ENCODE measurements at places on chromosomes 1 and 21. TPM values are rescaled to one million over a fixed set of nuclear protein-coding genes. Genes with fewer than 3 reads are reported as not detected.

The CTH gene
- total RNA-seq = 7.3 TPM

The KRTAP6-3 gene
- total RNA-seq = not detected

The MIXL1 gene
- 0.54 TPM for total RNA-seq

The AMY2A gene
- total RNA-seq = not detected

The MAP3K21 gene
- total RNA-seq = 0.25 TPM

The ZNF683 gene
- total RNA-seq = not detected

The CALML6 gene
- 5.2 TPM for total RNA-seq

The S100A5 gene
- total RNA-seq = not detected

The TMEM200B gene
- 5.8 TPM for total RNA-seq

The PTGS2 gene
- not detected for total RNA-seq

The PLK3 gene
- total RNA-seq = 89.3 TPM

The AGO3 gene
- 32.7 TPM for total RNA-seq

The CSTB gene
- 32.7 TPM for total RNA-seq

The KRTAP21-2 gene
- not detected for total RNA-seq

The C21orf91 gene
- 14.3 TPM for total RNA-seq

The LCE1C gene
- not detected for total RNA-seq

The RHOU gene
- total RNA-seq = 79.7 TPM

The PCBP3 gene
- total RNA-seq = 72.7 TPM

The LINGO4 gene
- not detected for total RNA-seq

The CCNL2 gene
- 394 TPM for total RNA-seq

The SLAMF8 gene
- not detected for total RNA-seq

The ADORA1 gene
- 1.2 TPM for total RNA-seq

The SYCP1 gene
- total RNA-seq = not detected

The FAM131C gene
- 1.1 TPM for total RNA-seq

The FAM72B gene
- 2.1 TPM for total RNA-seq

The DCST2 gene
- total RNA-seq = 0.64 TPM

The PLCH2 gene
- 61.4 TPM for total RNA-seq

The HSD3B1 gene
- total RNA-seq = not detected

The UTS2 gene
- not detected for total RNA-seq

The GON4L gene
- total RNA-seq = 82.8 TPM

The ZNF593OS gene
- 4.2 TPM for total RNA-seq

The NES gene
- total RNA-seq = 375 TPM
